Glutamatergic neuron (in vitro differentiated cells): ENCODE measurements at places on chromosomes 3 and 15.

DNA sequence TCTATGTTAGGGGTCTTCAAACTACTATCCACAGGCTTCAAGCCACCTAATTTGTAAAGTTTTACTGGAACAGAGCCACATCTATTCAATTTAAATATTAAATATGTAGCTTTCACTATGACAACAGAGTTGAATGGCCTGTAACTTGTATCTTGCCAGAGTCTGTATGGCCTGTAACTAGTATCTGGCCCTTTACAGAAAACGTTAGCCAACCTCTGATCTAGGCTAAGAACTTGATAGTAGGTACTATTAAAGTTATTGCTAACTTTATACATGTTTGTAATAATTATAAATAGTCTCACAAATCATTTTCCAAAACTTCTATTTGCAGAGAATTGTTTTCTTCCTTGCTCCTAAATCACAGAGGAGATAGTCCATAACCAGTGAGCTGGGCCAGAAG, 40.0 kb downstream of the ANKRD28 start:
- no peak for DNase-seq

DNA sequence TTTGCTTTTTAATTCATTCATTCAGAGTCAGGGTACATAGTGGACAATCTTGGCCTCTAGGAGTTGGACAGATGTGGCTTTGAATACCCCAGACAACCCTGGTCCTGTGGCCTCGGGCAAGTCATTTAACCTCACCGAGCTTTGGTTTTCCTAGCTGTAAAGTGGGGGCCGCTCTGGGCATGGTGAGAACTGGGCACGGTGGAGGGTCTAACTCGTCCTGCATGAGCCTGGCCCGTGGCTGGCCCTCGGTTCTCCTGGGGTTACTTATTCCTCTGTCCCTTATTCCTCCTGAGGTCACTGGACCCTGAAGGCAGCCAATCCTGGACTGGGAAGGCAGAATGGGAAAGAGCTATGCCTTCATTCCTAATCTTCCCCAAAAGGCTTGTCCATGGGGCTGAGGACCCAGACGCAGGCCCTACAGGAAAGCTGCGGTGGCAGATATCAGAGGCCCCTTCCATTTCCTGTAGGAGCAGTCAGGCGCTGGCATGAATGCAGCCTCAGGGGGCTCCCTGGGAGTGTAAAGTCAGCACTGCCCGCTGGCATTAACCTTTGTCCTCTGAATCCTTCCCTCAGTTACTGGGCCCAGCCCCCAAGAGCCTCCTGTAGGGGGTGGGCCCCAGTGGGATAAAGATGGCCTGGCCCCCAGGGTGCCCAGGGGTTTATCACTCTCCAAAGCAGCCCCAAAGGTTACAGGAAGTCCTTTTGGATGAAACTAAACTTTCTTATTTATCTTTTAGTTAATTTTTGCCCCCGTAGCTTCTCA, 17.9 kb upstream of the SEC13 start:
- DNase-seq: no peak

- DNase-seq: no peak
Measured at GRCh38 chr15:99536422-99537040, 29.3 kb upstream of the MEF2A start.

DNA sequence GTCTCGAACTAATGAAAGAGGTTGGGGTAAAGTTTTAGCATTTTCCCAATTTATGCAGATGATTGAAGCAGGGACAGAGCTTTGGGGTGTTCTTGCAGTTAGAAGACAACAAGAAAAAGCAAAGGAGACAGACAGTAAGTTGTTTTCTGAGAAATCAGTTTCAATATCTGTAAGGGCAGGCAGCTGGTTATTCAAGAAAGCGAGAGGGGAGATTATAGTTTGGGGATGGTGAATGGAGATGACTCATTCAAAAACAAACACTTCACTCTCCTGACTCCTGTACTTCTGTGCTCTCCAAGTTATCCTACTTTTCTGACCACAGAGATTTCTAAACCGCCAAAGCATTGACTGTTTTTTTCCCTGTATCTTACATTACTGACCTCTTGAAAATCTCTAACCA, 352.0 kb downstream of the GAP43 start:
- DNase-seq: no peak

DNA sequence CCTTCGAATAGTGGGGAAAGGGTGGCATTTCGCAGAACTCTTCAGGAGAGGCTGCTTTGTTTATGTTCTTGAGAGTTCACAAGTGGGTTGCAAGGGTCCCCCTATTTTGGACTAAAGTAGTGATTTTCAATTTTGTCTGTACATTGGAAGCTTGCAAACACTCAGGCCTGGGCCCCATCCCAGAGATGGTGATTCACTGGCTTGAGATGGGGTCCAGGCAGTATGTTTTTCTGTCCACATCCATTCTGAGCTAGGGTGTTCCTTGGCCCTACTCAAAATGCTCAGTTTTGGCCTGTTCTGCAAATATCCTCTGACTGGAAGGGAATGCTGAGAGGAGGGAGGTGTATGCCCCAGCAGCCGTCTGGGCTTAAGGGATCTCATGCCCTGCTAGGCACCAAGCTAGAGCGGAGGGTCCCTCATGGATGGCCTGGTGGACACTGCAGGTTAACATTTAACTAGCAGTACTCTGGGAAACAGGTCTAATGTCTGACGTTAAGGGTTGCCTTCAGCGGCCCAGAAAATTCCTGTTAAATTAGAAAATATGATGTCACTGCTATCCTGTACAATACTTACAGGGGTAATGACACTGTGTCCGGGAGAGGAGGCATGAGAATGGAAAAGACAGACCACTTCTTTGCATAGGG, 181.4 kb downstream of the OPA1 start:
- no peak for DNase-seq

DNA sequence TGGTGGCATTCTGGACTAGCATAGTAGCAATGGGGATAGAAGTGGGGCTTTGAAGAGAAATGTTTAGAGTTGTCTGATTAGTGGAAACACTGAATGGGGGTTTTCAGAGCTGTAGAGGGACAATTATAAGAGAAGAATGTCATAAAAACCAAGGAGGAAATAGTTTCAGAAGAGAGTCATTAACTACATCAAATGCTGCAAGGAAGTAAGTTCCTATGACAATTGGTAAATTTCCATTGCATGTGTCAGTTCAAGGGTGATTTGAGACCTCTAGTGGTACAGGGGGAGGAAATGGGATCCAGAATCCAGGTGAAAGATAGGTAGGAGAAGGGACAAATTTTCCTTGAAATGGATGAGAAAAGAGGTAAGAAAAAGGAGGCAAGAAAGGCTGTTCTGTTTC, 68.3 kb upstream of the TBC1D5 start:
- no peak for DNase-seq

GRCh38 chr3:66993082-66993481, 5.0 kb upstream of the KBTBD8 start:
- DNase-seq: no peak

DNA sequence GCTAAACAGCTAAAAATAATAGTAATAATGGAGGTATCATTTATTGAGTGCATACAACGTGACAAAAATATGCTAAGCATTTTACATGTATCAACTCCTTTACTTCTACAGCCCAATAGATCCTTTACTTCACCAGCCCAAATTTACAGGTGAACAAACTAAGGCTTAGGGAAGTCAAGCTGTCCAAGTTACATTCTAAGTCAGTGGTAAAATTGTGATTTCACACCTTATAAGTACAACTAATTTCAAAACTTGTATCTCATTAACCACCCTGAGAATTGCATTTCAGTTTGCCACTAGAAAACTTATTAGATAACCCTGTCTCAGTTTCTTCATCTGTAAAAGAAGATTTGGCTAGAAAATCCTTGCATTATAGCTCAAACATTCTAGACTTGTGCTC, 10.7 kb downstream of the SLC33A1 start:
- no peak for DNase-seq

DNA sequence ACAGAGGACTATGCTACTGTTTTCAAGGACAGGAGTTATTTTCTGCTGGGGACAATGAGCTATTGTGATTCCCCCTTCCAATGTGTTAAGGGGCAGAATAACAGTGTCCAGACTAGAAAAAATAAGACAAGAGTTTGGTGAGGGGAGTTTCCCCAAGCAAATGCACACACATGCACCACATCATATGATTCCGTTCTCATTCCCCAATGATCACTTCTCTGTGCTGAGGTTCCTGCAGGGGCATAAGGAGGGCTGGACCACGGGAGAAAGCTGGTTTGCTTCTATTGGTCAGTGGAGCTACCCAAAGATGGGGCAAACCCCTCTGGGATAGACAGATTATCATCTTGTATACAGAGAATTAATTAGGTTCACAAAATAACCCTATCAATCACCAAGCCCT, 80.6 kb downstream of the RBPMS2 start:
- DNase-seq: no peak

DNA sequence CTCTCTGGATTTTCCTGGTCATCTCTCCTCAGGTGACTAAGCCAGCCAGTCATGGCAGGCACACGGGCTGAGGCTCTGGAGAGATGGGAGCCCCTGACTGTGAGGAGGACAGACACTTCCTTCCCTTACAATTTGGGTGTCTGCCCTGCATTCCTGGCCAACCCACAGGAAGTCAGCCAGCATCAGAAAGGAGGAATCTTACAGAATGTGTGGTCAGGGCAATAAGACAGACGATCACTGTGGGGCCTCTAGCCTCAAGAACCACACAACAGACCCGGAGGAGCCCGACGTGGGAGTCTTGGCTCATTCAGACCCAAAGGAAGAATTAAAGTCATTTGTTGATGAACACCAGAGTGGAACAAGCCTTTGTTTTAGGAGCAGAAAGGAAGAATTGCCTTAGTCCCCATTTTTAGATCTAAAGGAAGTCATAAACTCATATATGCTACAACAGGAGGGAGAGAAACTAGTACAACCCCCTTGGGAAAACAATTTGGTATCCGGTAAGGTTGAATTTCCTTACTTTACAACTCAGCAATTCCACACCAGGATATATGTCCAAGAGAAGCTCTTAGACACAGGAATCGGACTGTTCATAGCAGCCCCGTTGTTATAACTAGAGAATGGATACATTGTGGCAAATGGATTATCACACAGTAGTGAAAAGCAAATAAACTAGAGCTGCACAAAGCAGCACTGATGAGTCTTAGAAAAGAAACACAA, 62.2 kb downstream of the ABTB1 start:
- no peak for DNase-seq

DNA sequence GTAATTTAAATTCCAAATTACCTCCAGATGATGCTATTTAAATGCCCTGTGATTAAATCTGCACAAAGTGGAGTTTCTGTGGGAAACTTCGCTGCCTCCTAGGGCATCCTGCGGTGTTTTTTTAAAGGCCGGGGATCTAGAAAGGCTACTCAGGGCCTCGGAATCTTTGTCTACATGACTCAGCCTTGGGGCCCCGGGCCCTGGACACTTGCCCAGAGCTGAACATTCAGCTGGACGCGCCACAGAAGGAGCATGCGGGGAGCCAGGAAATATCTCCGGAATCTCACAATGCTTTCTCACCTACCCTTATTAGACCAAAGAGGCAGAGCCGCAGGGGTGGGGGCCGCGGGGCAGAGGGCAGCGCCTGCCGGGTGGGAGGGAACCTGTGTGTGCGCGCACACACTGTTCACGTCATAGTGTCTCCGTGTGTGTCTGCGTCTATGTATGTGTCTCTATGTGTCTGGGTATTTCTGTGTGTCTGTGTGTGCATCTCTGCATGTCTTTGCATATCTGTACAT, 145.5 kb upstream of the TPM1 start:
- no peak for DNase-seq

GRCh38 chr3:141384157-141384556, 15.9 kb downstream of the ZBTB38 start:
- no peak for DNase-seq

- DNase-seq: no peak
Measured at GRCh38 chr15:39587731-39588530, 7.1 kb downstream of the THBS1 start.

GRCh38 chr3:145817870-145818483, 343.0 kb downstream of the PLOD2 start:
- no peak for DNase-seq

DNA sequence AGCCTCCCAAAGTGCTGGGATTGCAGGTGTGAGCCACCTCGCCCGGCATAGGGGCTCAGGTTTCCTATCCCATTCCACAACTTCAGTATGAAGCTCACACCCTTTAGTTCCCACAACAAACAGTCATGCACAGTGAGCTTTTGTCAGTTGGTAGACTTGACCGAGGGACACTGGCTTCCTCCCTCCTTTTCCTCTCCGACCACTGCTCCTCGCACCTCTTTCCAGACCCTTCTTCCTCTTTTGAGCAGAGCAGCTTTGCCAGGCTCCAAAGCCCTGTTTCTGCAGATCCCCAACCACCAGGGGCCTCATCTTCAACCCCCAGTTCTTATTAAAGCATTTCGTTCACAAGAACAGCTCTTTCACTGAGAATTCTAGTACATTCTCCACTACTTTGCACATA, 12.7 kb upstream of the CILP start:
- no peak for DNase-seq

- no peak for DNase-seq
Measured at GRCh38 chr3:47003056-47003410, 23.6 kb downstream of the NBEAL2 start.

DNA sequence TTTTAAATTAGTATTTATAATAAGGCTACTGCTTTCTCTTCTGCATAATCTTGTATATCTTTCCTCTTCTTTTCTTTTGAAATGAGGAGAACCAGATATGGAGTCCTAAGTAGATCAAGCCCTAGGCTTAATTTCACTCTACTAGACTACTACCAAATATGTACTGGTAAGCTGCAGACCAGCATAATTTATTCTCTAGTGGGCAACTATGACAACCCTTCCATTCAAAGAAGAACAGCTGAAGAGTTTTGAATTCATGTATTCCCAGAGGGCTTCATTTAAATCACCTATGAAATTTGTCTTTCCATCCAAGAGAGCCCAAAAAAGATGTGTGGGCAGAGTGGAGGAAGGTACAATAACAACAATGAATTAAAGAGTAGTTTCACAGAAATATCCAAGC, 10.0 kb downstream of the RAD18 start:
- no peak for DNase-seq

GRCh38 chr3:65110661-65111060, 422.9 kb upstream of the ADAMTS9 start:
- DNase-seq: no peak

- DNase-seq: no peak
Measured at GRCh38 chr3:120177151-120177550, 82.9 kb upstream of the GSK3B start.
